ENCODE measurements at places on chromosomes 12 and 14.

GRCh38 chr14:41868396-41868795 is 261.7 kb downstream of the LRFN5 start:
- no peak for DNase-seq

DNA sequence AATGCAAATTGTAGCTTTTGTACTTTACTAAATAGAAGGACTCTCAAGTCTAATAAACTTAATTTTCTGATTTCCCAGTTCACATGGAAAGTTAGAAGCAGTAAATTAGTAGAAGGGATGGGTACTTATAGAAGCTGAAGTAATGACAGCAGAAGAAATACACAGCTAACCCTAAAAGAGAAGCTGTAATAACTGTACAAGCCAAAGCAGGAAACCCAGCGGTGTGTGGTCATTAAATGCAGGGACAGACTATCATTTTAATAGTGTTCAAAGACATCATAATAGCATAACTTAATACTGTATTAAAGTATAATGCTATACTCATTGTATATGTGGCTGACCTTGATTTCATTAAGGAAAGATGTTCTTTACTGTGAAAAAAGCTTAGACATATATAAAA is 74.9 kb downstream of the PCNX1 start:
- DNase-seq = no peak

DNA sequence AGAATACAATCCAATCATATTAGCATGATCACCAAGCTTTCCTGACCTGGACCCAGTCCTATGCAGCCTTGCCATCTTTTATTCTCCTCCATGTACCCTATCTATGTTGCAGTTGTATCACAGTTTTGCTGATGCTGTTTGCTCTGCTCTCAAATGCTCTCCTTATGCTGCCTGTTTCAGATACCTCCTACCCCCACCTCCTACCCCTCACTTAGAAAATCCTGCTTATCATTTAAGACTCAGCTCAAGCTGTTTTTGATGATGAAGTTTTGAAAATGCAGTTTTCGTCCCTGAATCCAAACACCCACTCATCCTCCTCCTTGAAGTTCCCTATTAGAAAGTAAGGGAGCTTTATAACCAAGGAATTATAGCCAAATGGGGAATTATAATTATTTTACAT is 457.4 kb upstream of the ATP2B1 start:
- DNase-seq = no peak

DNA sequence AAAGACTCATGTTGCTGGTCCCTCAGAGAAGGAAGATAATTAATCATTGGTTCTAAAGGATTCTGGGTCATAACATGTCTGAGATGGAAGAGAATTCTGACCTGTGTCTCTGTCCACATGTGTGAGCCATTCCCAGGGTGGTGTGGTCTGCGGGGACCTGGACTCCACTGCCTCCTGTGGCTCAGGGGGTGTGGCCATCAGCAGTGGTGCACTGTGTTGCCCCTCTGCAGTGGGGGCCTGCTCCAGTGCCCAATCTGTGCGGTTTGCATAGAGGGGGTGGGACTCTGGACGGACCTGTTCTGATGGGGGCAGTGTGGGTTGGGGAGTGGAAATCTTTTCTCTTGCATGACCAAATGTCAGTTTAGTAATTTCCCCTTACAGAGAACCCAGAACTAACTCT is 13.5 kb downstream of the KRT85 start:
- no peak for DNase-seq

GRCh38 chr14:63852817-63853731 is at the start of gene SYNE2:
TSS of gene SYNE2 (plus strand) at chr14:63853004. CDS start at chr14:63909149, 56,145 bp downstream.
- peak; percentile 90 for DNase-seq

DNA sequence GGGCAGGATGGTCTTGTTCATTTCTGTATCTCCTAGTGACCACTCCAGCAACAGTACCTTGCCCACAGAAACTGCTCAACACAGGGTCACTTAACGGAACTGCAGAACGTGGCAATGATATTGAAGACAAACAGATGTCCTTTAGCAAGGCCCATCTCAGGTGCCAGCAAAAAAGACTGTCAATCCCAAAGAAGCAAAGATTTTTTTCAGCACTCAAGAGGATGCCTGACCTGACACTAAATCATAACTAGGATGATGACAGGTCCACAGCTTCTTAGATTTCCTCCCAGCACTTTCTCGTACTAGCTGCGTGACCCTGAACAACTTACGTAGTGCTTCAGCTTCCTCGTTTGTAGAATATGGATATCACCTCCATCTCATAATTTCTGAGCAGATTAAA is 39.4 kb downstream of the ATP2B1 start:
- DNase-seq = no peak

All from retina (tissue), 1 donor.